ENCODE measurements at places on chromosomes 7 and 10.

GRCh38 chr10:31975157-31975765, 46.6 kb upstream of the ARHGAP12 start:
- DNase-seq, result no peak

- DNase-seq, result no peak
These were observed 68.1 kb upstream of the SLC39A12 start for GRCh38 chr10:17883621-17884020.

GRCh38 chr10:11521860-11522259, 89.6 kb downstream of the USP6NL start:
- no peak for DNase-seq

- DNase-seq, result no peak
These were observed 6.1 kb upstream of the ACTA2 start for GRCh38 chr10:88958721-88959120.

- DNase-seq, result no peak
These were observed 467.7 kb upstream of the KLF6 start for GRCh38 chr10:4252701-4253100.

GRCh38 chr10:122264436-122264835, 6.7 kb upstream of the BTBD16 start:
- no peak for DNase-seq

- DNase-seq, result no peak
These were observed 10.0 kb upstream of the PCGF5 start for GRCh38 chr10:91210435-91210834.

- DNase-seq, result no peak
These were observed 455.1 kb downstream of the AUTS2 start for GRCh38 chr7:70053421-70053820.

DNA sequence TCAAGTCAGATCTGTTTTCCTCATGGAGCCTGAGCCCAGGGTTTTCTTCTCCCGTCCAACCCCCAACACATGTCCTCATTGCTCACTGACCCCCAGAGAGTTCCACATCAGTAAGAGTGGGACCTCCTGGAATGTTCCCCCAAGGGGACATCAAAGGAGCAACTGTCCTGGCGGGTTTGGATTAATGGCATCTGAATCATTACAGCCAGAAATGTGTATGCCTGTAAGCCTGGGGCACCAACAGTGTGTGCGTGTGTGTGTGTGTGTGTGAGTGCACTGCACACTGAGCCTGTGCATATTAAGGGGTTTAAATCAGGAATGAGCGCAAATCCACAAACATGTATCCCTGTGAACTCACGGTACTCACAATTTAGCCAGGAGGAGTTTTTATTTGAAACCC, 222.3 kb downstream of the PLXNA4 start:
- no peak for DNase-seq

DNA sequence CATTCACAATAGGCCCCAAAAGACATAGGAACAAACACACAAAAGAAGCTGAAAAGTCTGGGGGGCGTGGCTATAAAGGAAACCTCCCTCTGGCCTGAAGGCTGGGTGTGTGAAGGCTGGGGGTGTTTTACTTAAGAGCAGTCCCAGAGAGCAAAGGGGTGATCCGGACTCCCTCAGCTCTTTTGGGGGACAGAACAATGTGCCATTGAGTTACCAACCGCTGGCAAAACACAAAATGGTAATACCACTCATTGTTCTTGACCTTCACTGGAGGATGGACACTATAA, 189.0 kb downstream of the COBL start:
- DNase-seq, result no peak

GRCh38 chr7:24227603-24228359, 56.2 kb upstream of the NPY start:
- no peak for DNase-seq

Measured in ureter (tissue), 1 donor.